ENCODE measurements at places on chromosomes 12 and 14. TPM values are rescaled to one million over a fixed set of nuclear protein-coding genes. Genes with fewer than 3 reads are reported as not detected.
A peak's percentile ranks its signal among the peaks of the same experiment; 100 is the strongest.

GRCh38 chr12:114920771-114921554 lies 237.0 kb upstream of the TBX3 start:
- no peaks in the 10 kb centered on the region for H3K27me3 ChIP-seq
- H3K27ac ChIP-seq = no peak overlapping the region
- no peaks in the 10 kb centered on the region for H3K4me1 ChIP-seq
- no peaks in the 10 kb centered on the region for H3K36me3 ChIP-seq

Gene APOF
- not detected for total RNA-seq

Gene KRT73
- total RNA-seq = 0.45 TPM

Gene ARMH4
- total RNA-seq = not detected

DNA sequence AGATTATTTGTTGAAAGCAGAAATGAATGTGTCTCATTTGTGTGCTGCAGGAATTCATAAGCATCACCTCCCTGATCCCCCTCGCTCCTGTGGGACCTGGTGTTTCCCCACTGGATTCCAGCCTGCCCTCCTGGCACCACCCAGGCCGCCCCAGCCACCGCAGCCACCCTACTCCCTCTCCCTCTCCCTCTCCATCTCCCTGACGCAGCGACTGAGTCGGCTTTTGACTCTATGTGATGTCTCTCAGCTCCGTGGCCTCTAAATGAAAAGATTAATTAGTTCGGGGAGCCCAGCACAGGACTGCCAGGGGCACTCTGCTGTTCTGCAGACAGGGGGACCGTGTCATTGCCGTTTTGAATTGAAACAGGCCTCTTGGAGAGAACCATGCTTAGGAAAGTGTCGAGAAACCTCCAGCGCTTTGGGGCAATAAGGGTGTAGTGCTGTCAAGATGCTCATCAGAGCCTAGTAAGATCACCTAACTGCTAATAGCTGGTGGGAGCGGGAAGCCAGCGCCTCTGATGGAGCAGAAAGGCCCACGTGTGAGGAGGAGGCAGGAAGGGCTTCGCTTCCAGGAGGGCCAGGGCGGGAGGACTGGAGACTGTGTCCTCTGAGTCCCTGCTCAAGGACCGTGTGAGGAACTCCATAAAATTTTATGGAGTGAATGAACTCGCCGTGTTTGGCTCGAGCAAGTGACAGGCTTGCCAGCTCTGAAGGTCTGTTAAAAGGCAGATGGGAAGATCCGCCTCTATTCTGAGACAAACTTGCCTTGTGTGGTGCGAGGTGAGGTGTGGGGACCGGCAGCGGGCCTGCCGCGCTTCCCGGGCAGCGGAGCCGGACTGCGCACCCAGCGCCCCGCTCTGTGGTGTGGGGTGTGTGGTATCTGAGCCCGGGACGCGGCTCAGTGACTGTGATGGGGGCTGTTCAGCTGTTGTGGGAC lies 157.4 kb upstream of the C14orf180 start:
- no peak overlapping the region for H3K27ac ChIP-seq
- no peaks in the 10 kb centered on the region for H3K36me3 ChIP-seq
- H3K27me3 ChIP-seq = no peaks in the 10 kb centered on the region

DNA sequence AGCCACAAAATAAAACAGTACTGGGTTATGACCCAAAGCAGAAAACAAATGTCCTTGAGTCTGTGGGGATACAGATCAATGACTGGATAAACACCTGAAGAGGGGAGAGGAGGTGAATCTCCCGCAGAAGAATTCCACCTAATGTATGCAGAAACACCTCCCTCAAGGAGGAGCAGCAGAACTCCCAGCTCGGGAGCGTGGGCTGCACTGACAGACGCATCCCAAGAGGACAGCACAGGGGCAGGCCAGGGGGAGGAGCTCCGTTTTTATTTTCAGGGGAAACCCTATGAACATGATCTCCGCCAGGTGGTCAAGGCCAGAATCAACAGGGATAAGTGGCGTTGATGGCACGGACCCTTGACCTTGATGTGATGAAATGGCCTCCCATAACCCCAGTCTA lies 41.8 kb upstream of the PPP2R5C start:
- H3K27ac ChIP-seq = peak overlapping the region; percentile 25
- H3K36me3 ChIP-seq = no peaks in the 10 kb centered on the region
- peaks cover 2% of the 10 kb centered on the region for H3K27me3 ChIP-seq
- H3K4me1 ChIP-seq = peaks cover 38% of the 10 kb centered on the region

DNA sequence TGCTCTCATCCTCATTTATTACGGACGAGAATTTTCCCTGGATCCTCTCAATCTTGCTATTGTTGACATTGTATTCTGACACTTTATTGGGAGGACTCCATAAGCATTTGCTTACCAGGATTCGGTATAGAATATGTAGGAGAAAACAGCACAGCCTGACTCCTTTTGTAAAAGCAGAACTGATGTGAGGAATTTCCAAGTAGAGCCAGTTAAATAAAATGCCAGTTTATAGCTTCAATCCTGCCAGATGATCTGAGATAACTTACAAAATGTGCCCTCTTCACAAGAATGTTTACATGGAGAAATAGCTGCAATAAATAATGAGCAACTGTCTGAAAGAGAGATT lies 332.9 kb upstream of the PRICKLE1 start:
- no peaks in the 10 kb centered on the region for H3K36me3 ChIP-seq
- DNase-seq = no peak

- H3K4me3 ChIP-seq = peak overlapping the region; percentile 52
- no peaks in the 10 kb centered on the region for H3K27me3 ChIP-seq
- H3K36me3 ChIP-seq = no peaks in the 10 kb centered on the region
- no peak for DNase-seq
Observed at GRCh38 chr12:131896811-131897270, 2.4 kb downstream of the ULK1 start.

DNA sequence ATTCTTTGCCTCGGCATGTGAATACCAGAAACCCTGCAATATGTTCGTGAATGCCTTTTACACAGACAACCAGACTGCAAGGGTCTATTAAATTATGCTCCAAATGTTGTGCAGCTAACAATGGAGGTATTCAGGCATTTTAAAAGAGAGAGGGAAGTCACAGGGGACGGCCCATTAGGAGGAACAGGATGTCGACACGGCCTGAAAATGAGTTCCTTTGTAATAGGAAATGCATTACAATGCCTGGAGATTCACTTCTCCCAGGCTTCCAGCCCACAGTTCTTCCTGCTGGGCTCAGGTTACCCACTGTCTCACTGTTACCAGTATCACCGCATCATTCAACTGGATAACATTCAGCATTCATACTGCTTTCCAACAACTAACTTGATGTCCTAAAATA lies 2.5 kb downstream of the DUSP6 start:
- H3K27me3 ChIP-seq = no peaks in the 10 kb centered on the region
- peaks cover 58% of the 10 kb centered on the region for H3K4me1 ChIP-seq
- peak overlapping the region; percentile 98 for H3K4me3 ChIP-seq
- peak overlapping the region; percentile 94 for H3K27ac ChIP-seq
- peak; percentile 32 for DNase-seq
- H3K36me3 ChIP-seq = peaks cover 58% of the 10 kb centered on the region

- no peak overlapping the region for H3K27ac ChIP-seq
- peaks cover 51% of the 10 kb centered on the region for H3K27me3 ChIP-seq
- peak; percentile 37 for DNase-seq
- no peaks in the 10 kb centered on the region for H3K36me3 ChIP-seq
- H3K4me3 ChIP-seq = no peak overlapping the region
- peaks cover 16% of the 10 kb centered on the region for H3K4me1 ChIP-seq
Observed at GRCh38 chr12:6703631-6704030, 3.0 kb upstream of the PIANP start.

- H3K27me3 ChIP-seq = peaks cover 9% of the 10 kb centered on the region
- DNase-seq = no peak
- H3K36me3 ChIP-seq = no peaks in the 10 kb centered on the region
- no peak overlapping the region for H3K27ac ChIP-seq
Observed at GRCh38 chr12:102417055-102417454, 63.3 kb downstream of the IGF1 start.

DNA sequence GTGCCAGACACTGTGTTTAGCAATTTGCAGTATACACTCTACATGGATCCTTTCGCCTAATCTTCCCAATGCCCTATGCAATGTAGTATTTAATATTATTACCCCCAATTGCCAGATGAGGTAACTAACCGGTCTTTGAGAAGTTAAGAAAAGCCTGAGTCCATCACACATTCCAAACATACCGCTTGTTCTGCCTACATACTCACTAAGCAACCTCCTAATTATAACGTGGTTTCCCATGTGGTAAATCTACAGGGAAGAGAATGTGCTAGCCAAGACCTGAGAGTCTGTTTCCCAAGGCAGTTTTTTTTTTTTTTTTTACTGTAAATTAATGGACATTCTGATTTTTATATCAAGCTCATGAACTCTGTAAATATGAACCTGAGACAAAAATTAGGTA lies 37.2 kb downstream of the ATP2B1 start:
- no peak overlapping the region for H3K27ac ChIP-seq
- H3K36me3 ChIP-seq = peaks cover 12% of the 10 kb centered on the region
- H3K4me3 ChIP-seq = no peak overlapping the region
- no peak for DNase-seq

GRCh38 chr12:122244565-122245371 lies 18.9 kb upstream of the DIABLO start:
- peak overlapping the region; percentile 84 for H3K27ac ChIP-seq
- peaks cover 27% of the 10 kb centered on the region for H3K36me3 ChIP-seq
- H3K4me3 ChIP-seq = peak overlapping the region; percentile 63
- H3K4me1 ChIP-seq = peaks cover 19% of the 10 kb centered on the region
- DNase-seq = peak; percentile 27

Gene PPM1A
- total RNA-seq = 45.2 TPM

Gene METTL1
- 26.3 TPM for total RNA-seq

DNA sequence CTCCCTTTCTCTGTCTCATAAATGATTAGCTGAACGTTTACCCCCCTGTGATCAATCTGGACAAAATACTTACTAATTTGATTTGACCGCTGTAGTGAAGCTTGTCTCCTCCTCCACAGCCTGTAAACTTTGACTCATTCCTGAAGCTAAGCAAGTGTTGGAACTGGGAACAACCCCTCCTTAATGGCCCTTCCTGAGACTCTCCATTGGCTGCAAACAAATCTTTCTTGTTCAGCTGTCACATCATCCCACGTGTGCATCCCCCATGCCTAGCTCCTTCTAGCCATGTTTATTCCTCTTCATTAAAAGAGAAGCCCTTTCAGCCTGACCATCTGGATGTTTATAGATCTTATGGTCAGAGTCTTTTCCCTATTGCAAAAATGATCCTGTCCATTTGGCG lies 281.2 kb downstream of the RGS6 start:
- no peaks in the 10 kb centered on the region for H3K27me3 ChIP-seq
- no peak overlapping the region for H3K4me3 ChIP-seq
- DNase-seq = no peak
- no peaks in the 10 kb centered on the region for H3K4me1 ChIP-seq
- no peaks in the 10 kb centered on the region for H3K36me3 ChIP-seq
- no peak overlapping the region for H3K27ac ChIP-seq

GRCh38 chr12:114238808-114239207 lies 167.1 kb downstream of the TBX5 start:
- no peaks in the 10 kb centered on the region for H3K36me3 ChIP-seq
- no peak overlapping the region for H3K27ac ChIP-seq
- no peaks in the 10 kb centered on the region for H3K27me3 ChIP-seq
- H3K4me1 ChIP-seq = no peaks in the 10 kb centered on the region
- DNase-seq = no peak
- H3K4me3 ChIP-seq = no peak overlapping the region

DNA sequence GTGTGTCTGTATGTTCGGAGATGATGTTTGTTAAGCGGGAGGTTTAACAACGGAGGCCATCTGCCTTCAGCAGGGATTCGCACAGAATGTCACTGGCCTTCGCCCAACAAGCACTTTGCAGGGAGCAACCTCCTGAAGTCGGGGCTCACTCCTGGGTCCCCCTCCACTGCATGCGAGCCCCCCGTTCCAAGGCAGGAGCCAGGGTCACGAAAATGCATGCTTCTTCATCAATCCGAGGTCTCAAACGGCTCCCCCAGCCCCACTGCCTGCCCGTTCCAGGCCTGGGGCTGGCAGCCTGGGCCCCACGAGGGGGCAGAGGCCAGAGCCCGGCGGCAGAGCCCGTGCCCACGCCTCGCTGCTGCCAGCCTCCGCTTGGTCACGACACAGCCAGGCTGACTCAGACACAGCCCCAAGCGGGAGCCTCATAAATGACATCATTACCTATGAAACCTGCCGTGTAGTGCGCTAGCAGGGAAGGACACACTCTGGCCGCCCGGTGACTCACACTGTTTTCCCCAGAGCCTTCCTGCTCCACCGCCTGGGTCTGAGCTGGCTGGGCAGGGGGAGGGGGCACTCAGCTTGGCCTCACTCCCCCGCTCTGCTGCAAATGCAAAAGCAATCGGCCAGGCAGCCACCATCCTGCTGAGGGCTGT lies 169.5 kb upstream of the RTL1 start:
- H3K27ac ChIP-seq = no peak overlapping the region
- no peaks in the 10 kb centered on the region for H3K36me3 ChIP-seq
- peaks cover 1% of the 10 kb centered on the region for H3K4me1 ChIP-seq
- no peak for DNase-seq
- H3K4me3 ChIP-seq = no peak overlapping the region

Gene IL31
- not detected for total RNA-seq

- no peak for DNase-seq
- no peak overlapping the region for H3K4me3 ChIP-seq
- peaks cover 20% of the 10 kb centered on the region for H3K4me1 ChIP-seq
Observed at GRCh38 chr14:105374389-105374788, 23.9 kb upstream of the TEX22 start.

Gene FKBP3
- 74.9 TPM for total RNA-seq

DNA sequence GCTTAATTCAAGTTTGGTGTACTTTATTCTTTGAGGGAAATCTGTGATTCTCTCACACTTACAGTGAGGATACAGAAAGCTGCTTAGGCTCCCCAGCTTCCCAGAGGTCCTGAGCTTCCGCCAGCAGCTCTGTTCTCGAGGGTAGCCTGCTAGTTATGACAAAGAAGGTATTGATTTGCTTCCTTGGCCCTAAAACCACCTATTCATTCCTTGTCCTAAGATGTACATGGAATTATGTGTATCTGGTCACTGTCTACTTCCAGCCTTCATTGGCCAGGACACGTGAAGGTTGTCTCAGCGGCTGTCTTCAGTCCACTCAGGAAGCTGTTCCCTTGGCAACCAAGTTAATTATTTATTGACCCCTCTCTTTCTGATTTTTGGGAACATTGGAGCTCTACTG lies 55.7 kb downstream of the GALNT8 start:
- DNase-seq = no peak
- no peak overlapping the region for H3K4me3 ChIP-seq
- H3K4me1 ChIP-seq = no peaks in the 10 kb centered on the region
- H3K36me3 ChIP-seq = no peaks in the 10 kb centered on the region

DNA sequence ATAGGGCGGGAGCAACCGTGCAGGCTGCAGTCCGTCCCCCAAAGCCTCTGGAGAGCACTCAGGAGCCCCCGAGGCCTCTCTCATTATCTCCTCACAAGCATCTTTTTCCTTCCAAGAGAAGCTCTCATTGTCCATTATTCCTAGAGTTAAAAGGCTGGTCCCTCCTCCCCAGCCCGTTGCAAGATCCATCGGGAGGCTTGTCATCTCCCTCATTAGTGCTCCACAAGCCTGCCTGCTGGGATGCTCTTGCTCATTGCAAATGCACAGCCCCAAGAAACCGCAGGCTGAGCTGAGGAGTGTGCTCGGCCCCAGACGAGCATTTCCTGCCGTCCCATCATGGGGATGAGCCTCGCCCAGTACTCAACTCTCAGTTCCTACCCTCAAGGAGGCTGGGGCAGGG lies 23.3 kb downstream of the NUAK1 start:
- peaks cover 5% of the 10 kb centered on the region for H3K27me3 ChIP-seq
- H3K36me3 ChIP-seq = no peaks in the 10 kb centered on the region
- H3K27ac ChIP-seq = no peak overlapping the region
- H3K4me1 ChIP-seq = no peaks in the 10 kb centered on the region
- no peak for DNase-seq
- H3K4me3 ChIP-seq = no peak overlapping the region
